ENCODE measurements at places on chromosomes 1 and 21. TPM values are rescaled to one million over a fixed set of nuclear protein-coding genes. Genes with fewer than 3 reads are reported as not detected.

- DNase-seq = no peak
Measured at GRCh38 chr1:247417831-247418230, 1.9 kb downstream of the NLRP3 start.

- no peak for DNase-seq
Measured at GRCh38 chr1:220045356-220046051, 801 bp downstream of the EPRS1 start.

DNA sequence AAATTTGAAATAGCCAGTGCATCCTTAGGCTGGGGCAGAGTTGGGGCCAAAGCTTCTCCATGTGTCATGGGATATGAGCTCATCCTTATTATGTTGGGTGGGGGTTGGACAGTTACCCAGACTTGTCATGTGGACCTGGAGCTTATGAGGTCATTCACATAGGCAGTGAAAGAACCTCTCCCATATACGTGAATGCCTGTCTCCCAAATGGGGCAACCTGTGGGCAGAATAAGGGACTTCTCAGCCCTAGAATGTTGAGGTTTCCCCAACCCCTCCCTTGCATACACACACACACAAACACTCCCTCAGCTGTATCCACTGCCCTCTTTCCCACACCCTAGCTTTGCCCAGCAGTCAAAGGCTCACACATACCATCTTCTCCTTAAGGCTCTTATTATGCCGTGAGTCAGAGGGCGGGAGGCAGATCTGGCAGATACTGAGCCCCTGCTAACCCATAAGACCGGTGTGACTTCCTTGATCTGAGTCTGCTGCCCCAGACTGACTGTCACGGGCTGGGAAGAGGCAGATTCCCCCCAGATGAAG, 2.3 kb upstream of the IVL start:
- peak; percentile 79 for DNase-seq

DNA sequence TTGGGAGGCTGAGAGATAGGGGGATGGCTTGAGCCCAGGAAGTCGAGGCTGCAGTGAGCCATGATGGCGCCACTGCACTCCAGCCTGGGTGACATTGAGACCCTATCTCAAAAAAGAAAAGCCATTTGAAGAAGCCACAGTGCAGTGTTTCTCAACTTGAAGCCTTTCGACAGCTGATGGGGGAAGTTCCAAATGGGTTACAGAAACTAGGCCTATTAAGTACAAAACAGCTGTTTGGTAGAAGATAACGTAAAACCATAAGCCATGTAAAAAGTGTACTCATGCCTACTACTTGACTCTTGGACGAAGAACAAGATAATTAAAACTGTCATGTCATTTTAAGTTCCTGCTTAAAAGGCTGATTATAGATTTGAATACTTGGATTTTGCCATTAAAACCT, 16.6 kb downstream of the COPA start:
- no peak for DNase-seq

DNA sequence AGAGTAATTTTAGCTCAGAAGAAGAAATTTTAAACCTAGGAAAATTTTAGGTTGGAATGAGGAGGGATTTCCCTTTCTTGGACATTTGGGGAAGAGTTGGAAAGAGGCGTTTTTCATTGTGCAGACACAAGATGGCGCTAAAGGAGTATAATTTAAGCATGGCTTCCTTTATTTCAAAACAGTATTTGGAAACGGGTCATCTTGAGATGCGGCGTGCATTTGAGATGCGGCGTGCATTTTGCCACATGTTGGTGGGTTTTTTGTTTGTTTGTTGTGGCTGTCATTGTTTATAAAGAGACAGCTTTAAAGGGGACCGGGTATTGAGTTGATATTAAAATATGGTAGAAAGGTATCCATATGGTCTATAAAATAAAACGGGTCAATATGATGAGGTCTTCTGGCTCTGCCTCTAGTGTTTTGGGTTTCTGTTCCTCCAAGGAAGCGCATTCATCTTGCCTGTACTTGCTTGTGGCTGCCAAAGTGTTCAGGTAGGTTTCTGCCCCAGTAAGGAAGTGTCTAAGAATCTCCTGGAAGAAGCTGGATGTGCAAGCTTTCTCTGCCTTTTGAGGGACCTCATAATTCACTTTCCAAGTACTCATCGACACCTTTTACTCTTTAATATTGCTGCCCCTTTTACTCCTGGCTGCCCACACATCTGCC, 210.3 kb downstream of the SLC35F3 start:
- peak; percentile 28 for DNase-seq

- no peak for DNase-seq
Measured at GRCh38 chr1:89298461-89298860, 25.8 kb upstream of the GBP5 start.

DNA sequence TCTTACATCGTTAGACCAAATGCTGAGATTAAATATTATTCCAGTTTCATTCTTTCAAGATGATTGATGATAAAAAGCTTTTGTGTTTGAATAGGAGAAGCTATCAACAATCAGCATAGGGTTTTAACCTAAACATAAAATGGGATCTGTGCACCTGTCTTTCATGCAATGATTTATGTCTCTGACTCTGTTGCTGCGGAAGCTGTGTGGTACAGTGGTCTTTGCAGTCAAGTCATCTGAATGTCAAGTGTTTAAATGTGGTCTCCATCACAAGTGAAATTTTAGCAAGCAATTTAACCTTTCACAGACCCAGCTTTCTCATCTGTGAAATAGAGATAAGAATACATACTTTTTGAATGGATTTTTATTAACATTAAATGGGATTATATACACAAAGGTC, 107.2 kb downstream of the PLPPR5 start:
- DNase-seq = no peak

- DNase-seq = no peak
Measured at GRCh38 chr1:37156646-37157045, 122.3 kb upstream of the GRIK3 start.

DNA sequence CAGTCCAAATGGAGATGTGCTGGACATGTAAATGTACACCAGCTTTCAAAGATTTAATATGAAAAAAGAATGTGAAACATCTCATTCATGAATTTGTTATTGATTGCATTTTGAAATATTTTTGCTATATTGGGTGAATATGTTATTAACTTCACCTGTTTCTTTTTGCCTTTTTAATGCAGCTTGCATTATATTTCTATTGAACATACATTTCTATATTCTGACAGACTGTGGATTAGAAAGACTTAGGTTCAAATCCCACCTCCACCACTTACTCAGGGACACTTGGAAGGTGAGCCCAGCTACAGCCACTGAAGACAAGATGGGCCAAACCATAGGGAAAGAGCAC, 37.8 kb downstream of the LRRN2 start:
- DNase-seq = no peak

GRCh38 chr1:155007251-155007828, 4.7 kb downstream of the ZBTB7B start:
- DNase-seq = no peak

DNA sequence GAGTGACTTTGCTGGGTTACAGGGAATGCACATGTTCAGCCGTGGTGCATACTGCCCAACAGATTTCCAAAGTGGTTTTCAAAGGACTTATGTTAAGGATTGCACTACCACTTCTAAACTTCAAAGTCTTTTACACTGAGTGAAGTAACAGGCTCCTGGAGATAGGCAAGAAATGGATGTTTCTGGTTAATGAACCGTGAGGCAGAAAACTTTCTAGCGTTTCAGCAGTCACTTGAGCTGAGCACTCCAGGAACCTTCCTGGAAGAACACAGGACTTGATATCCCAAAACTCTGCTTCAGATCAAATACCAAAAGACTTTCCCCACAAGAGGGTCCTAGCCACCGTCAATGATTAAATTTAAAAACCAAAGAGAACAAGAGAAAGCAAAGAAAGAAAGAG, 74.3 kb upstream of the ATP1A1 start:
- no peak for DNase-seq

- no peak for DNase-seq
Measured at GRCh38 chr1:9186082-9186859, 48.3 kb upstream of the H6PD start.

GRCh38 chr1:28582248-28582615, 9.8 kb upstream of the RAB42 start:
- DNase-seq = no peak

RGS1 gene
- 23.9 TPM for total RNA-seq

RGS8 gene
- not detected for total RNA-seq

RNF187 gene
- total RNA-seq = 77.9 TPM

CR1 gene
- 0.83 TPM for total RNA-seq

NR0B2 gene
- total RNA-seq = not detected

GJA5 gene
- total RNA-seq = 4.8 TPM

F11R gene
- 102 TPM for total RNA-seq

LEMD1 gene
- not detected for total RNA-seq

TMEM63A gene
- total RNA-seq = 29.1 TPM

All from lower leg skin (tissue), 4 donors.